HS-27A (cell line): ENCODE measurements at places on chromosomes 12 and 14.
A peak's percentile ranks its signal among the peaks of the same experiment; 100 is the strongest.

DNA sequence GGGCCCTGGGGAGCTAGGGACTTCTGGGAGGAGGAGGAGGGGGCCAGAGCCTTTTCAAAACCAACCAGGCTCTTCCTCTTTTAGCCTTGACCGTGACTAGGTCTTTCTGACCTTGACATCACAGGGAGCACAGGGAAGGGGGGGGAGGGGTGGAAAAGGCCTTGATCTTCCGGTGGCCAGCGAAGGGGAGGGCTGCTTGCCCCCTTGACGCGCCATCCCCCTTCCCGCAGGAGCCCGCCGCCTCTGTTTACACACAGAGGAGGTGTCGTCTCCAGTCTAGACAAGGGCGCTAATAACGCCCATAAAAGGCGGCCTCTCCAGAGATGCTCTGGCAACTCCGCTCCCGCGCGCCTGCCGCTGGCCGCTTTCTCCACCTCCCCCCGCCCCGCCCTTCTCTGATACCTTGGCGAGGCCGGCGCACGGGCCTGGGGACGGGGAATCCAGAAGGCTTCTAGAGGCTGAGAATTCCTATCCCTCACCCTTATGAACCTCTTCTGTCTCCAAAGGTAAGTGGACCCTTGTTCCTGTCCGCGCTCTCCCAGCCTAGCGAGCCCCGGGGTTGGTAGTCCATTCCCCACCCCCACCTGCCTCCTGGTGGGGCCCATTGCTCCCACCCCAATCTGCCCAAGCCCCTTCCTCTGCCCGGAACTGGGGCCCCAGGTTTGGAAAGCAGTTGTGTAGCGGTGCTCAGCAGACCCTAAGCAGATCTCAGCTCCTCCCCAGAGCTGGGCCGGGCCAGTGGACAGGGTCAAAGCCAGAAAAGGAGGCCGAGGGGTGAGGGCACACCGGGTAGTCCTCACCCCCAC, 4.9 kb upstream of the HOXC12 start:
- DNase-seq: no peak

- DNase-seq: no peak
Measured at GRCh38 chr12:123954647-123955350, 17.8 kb downstream of the CCDC92 start.

- DNase-seq: no peak
Measured at GRCh38 chr14:68141281-68142088, 321.9 kb downstream of the RAD51B start.

DNA sequence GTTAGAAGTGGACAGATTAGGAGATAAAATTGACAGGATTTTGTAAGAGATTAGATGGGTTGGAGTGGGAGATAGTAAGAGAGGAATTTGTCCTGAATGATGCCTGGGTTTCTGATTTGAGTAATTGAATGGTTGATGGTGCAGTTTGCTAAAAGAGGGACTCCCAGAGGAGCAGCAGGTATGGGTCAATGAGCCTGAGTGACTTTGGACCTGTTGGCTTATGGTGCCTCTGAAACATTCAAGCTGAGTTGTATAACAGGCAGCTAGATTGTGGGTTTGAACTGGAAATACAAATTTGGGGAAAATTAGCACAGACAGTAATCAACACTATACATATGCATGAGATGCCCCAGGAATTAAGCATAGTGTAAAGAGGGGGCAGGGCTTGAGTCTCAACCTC, 16.7 kb upstream of the SYNDIG1L start:
- DNase-seq: no peak

GRCh38 chr14:31990183-31990857, 86.8 kb upstream of the ARHGAP5 start:
- DNase-seq: no peak

DNA sequence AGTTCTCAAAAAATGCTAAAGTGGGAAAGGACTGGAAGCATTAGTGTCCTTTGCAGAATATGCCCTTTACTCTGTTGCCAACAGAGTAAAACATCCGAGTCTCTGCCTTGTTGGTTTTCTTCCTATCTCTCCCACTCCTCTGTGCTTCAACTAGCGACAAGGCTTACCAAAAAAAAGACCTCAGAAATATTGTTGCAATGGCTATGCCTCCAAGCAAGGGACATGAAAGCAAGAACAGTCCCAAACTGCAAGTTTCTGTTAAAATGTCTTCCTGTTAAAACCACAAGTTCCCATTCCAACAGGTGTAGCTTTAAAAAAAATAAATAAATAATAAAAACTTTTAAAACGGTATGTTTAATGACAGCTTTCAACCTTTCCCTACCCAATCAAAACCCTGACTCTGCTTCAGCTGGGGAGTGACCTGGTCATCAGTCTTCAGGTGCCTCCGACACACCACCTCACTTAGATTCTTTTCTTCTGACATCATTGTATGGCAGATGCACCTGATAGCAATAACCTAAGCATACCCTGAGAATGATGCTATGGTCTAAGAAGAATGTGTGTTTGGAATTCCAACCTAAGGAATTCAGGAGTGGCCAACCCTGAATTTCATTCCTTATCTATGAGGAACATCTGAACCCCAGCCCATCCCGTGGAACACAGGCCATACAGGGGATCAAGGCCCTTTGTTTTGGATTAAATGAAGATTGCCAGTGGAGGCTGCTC, 81.0 kb downstream of the RPS29 start:
- peak; percentile 62 for DNase-seq

- DNase-seq: no peak
Measured at GRCh38 chr12:110921262-110921661, 883 bp upstream of the MYL2 start.

DNA sequence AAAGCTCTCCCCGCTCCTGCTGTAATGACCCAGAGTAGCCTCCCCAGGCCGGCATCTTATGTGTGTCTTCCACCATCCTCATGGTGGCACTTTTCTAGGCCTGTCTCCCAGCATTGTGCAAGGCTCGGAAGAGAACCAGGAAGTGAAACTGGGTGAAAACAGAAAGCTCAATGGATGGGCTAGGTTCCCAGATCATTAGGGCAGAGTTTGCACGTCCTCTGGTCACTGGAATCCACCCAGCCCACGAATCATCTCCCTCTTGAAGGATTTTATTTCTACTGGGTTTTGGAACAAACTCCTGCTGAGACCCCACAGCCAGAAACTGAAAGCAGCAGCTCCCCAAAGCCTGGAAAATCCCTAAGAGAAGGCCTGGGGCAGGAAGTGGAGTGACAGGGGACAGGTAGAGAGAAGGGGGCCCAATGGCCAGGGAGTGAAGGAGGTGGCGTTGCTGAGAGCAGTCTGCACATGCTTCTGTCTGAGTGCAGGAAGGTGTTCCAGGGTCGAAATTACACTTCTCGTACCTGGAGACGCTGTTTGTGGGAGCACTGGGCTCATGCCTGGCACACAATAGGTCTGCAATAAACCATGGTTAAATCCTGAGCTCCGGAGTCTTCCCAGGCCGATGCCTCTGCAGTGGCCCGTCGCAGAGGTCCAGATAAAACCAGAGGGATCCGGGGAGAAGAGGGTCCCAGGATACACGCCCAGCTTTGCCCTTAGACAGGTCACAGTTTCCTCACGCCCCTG, 15.6 kb downstream of the ACVRL1 start:
- no peak for DNase-seq

GRCh38 chr14:51852541-51852940, 7.9 kb upstream of the GNG2 start:
- DNase-seq: no peak

GRCh38 chr14:61661471-61662400, 33.6 kb upstream of the HIF1A start:
- DNase-seq: peak; percentile 30

GRCh38 chr14:72675126-72675525, 218.8 kb downstream of the DPF3 start:
- DNase-seq: no peak

GRCh38 chr12:5307065-5307464, 124.8 kb upstream of the NTF3 start:
- no peak for DNase-seq

- no peak for DNase-seq
Measured at GRCh38 chr12:30646821-30647220, 48.8 kb downstream of the IPO8 start.

DNA sequence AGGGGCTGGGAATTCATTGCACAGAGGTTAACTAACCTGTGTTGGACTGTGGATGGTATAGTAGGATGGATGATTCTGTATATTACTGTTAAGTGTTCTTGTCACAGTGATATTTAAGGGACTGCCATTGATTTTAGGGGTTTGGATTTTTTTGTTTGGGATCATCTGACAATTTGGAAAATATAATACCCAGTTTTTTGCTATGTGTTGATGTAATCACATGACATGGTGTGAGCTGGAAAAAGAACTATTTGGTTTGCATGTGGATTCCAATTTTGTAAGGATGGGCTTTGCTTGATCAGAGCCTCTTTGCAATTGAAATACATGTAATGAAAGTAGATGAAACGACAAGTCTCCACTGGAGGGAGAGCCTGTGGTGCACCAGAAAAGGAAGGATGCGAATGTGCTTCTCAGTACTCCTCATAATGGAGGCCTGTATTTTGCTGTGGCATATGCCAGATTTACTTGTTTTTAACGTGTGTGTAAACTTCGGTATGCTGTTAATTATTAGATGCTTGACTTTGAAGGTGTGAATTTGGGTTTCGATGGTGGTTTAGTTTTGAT, 2.7 kb downstream of the DYRK2 start:
- no peak for DNase-seq

GRCh38 chr14:22671622-22672021, 27.5 kb upstream of the OR6J1 start:
- no peak for DNase-seq

GRCh38 chr12:54017878-54018467, 9.2 kb downstream of the HOXC8 start:
- peak; percentile 77 for DNase-seq

DNA sequence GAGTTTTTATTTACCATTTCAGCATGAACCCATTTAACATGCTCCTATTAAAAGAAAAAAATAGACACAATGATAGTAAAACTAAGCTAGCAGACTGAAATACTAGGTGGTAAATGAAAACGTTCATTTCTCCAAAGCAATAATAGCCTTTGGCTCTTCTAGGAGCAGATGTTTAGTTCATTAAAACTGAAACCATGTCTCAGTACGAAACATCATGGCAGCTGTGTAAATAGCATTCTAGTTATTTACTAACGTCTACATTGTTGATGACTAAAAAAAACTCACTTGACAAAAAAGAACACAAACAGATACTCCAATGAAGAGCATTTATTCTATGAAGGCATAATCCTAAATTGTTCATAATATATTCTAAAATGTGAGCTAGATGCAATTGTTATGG, 17.9 kb downstream of the RECQL start:
- DNase-seq: no peak

DNA sequence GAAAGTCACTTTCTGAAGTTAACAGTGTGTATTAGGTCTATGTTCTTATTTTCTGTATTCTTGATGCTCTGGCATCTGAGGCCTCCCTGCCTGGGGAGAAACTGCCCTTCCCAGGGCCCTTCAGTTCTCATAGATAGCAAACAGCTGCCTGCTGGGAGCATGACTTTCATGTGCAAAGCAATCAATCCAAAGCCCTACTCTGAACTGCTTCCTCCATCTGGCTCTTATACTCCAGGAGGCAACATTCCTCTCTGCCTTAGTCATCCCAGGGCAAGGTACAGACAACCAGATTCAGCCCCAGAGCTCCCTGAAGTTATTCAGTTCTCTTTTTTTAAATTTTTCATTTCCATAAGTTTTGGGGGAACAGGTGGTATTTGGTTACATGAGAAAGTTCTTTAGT, 41.7 kb upstream of the RIN3 start:
- peak; percentile 83 for DNase-seq

DNA sequence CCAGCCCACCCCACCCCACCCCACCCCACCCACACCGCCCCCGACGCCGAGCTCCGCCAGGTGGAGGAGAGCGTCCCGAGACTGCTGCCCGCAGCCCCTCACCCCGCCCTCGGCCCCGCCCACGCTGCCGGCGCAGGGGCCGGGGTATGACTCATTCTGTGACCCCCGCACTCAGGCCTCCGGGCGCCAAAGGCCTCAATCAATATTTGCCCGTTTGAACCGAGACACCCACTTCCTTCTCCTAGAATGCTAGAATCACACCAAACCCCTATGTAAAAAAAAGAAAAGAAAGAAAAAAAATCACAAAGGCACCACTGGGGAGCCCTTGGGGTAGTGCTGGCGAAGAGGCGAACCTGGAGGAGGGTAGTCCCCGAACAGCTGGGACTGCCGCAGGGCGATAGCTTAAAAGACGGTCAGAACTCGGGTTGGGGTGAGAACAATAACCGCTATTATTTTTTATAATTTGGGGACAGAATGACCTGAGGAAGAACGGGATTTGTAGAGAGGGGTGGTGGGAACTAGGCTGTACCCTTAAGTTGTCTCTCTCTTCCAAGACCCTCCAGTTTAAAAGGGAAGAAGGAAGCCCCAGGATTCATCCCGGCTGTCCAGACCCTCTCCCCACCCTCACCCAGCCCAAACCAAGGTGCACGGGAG, 894 bp downstream of the KRT8 start:
- no peak for DNase-seq

DNA sequence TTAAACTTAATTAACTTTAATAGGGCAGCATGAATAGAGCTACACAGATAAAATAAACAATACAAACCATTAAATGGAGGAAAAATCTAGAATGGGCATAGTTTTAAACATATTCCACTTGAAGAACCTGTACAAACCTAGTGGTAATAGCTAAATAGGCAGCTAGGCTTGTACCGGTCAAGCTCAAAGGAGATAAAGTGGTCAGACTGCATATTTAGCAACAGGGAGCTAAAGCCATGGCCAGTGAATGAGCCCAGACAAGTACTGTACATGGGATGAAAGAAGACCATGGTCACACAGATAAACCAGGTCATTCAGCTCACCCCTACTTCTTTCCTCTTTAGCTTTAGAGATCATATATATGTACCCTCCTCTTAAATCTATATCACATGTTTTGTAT, 186.6 kb upstream of the KRR1 start:
- DNase-seq: no peak

- DNase-seq: no peak
Measured at GRCh38 chr12:128830505-128830893, 6.7 kb upstream of the SLC15A4 start.

DNA sequence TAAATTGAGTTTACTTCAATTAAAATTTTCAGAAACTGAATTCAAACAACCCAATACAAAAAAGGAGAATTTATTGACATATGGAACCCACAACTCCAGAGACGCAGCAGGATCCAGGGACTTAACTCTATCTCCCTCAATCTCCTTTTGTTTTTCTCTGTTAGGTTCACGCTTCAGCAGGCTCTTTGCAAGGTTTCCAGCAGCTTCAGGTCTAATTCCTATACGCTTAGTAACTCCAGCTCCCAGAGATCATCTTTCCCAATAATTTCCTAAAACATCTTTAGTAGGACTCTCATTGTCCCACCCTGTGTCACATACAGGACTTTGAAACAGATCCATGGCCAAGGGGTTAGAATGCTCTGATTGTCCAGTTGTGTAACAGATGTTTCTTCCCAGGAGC, 175.2 kb downstream of the RMST start:
- DNase-seq: no peak

DNA sequence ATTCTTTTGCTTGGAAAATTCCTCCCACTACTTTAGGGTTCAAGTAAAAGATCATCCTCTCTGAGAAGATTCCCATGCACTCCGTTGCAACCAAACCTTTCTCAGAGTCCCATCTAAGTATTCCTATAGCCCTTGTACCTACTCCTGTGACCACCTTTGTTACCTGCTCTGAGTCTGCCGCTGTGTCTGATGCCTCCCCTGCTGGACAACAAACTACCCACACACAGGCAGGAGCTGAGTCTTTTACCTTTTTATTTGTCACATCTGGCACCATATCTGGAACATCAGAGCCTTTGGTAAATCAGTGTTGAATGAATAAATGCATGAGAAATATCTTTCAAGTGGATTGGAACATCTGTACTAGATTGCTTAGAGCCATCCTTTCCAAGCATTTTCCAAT, 82.1 kb upstream of the FLRT2 start:
- DNase-seq: no peak
